Lung (tissue), 17 donors: ENCODE measurements at places on chromosomes 6 and 20.

DNA sequence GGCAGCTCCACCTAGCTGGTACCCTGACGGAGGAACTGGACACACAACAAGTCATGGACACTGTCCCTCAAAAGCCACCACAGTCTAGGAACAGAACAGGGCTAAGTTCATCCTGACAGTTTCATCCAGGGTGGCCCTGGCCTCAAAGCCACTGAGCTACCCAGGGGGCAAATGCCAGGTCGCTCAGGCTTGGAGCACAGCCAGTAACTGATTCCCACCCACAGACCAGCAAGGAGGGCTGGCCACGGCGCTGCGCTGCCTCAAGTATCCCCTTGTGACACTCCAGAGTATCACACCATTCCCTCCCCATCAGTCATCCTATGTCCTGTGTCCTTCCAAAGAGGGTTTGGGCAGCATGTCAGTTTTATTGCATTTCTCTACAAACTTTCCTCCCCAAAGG, 72.2 kb downstream of the GINS1 start:
- no peak for DNase-seq

GRCh38 chr20:22984606-22985005, 50.5 kb upstream of the SSTR4 start:
- DNase-seq = no peak

- no peak for DNase-seq
Measured at GRCh38 chr6:129717277-129717676, 7.3 kb upstream of the ARHGAP18 start.

DNA sequence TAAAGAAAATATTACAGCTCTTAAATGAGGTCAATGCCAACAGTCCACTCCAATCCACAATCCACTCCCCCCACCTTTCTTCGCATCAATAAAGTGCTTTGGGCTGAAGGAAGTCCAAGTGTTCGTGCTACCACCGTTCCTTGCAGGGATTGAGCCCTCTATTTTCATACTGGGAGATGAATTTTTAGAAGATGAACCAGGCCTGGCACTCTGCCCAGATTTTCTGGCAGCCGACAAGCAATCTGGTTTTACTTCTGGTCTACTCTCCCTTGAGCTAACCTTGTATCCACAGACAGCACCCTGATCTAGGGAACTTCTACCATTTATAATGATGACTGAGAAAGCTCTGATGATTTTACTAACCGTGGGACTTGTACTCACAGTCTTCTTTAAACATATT, 72.3 kb downstream of the BTBD9 start:
- peak; percentile 72 for DNase-seq

GRCh38 chr20:36154700-36155628, at the start of gene EPB41L1:
Gene EPB41L1 (plus strand): TSS chr20:36154740. CDS start chr20:36173778, 19,038 bp downstream.
- peak; percentile 63 for DNase-seq

DNA sequence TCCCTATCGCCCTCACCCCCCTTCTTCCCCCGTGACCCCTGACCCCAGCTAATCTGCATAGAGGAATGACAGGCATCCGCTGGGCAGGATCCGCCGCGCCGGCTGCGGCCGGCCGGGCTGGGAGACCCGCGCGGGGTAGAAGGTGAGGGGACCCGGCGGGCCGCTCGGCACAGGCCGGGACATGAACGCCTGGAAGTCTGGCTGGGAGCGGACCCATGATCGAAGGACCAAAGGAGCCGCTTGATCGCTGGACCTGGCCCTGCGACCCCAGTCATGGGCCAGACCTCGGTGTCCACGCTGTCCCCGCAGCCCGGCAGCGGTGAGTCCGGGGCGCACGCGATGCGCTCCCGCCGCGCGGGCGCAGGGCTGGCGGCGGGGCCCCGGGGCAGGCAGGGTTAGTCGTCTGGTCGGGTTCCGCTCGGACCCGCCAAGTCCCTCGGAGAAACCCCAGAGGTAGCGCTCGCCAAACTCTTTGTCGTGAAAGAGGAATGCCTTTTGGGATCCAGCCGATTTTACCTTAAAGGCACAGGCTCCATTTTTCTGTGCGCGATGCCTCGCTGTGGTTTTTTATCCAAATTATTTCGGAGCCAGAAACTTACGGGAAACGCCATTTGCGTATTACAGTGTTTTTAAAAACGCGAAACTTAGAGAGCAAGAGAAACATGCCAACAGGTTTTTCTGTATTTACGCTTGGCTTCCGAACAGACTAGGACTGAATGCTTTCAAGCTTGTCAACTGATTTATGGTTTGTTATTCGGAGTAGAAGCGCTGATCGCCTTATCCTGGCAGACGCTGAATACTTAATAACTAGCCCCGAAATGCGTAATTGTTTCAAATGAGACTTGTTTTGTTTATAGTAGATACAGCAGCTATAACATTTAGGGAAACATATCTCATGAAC, at the start of gene PHACTR2:
Gene PHACTR2, plus strand, starts transcription at position 75 of the 901 bp plus-strand sequence. Its CDS starts 199 bp downstream, at position 274.
- DNase-seq = peak; percentile 91

GRCh38 chr6:108640104-108640503, 79.4 kb downstream of the FOXO3 start:
- DNase-seq = no peak

GRCh38 chr6:132969196-132969595, 154.8 kb downstream of the RPS12 start:
- DNase-seq = no peak

DNA sequence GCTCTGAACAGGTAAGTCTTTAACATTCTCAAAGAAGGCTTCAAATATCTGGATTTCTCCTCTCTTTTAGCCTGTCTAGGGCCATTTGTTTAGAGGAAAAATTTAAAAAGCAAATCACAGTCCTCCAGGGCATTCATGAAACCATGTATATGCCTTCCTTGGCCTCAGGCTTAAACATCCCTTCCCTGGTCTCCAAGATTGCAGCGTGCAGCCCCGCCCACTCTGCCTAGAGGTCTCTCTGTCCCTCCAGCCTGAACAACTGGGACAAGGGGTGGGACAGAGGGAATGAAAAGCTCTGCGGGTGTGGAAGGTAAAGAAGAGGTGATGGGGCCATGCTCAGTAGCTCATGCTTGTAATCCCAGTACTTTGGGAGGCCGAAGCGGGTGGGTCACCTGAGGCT, 9.8 kb upstream of the CBFA2T2 start:
- DNase-seq = no peak

DNA sequence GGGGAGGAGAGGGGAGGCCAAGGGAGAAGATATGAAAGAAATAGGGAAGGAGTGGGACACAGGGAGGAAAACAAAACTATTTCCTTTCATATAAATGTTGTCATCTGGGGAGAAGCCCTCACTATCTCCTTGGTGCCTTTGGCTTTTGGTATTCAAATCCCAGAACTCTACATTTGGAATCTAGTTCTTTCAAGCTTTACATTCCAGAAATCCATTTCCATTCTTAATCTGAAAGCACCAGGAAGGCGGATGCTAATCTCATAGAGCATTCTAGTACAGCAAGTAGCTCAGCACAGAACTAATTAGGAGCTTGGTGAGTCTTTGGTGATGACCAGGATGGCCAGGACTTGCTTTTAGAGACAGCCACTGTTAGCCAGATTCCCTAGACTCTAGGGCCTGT, 177.9 kb downstream of the KIF16B start:
- no peak for DNase-seq

- no peak for DNase-seq
Measured at GRCh38 chr6:148864941-148865340, 118.1 kb downstream of the UST start.

DNA sequence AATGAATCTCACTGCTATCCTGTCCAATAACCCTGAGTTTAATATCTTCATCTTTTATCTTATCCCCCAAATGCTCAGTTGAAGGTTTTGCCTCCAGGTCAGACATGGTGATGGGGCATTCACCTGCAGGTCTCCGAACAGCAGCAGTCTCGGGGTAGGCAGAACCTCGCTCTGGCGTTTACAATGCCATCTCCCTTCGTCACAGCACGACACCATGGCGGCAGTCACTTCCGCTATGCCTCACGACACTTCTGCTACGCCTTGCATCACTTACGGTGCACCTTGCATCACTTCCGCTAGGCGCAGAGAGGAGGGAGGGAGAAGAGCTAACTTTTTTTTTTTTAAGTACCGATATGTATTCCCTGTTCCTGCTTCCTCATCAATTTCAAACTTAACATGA, 194.9 kb downstream of the BCAS1 start:
- DNase-seq = no peak

DNA sequence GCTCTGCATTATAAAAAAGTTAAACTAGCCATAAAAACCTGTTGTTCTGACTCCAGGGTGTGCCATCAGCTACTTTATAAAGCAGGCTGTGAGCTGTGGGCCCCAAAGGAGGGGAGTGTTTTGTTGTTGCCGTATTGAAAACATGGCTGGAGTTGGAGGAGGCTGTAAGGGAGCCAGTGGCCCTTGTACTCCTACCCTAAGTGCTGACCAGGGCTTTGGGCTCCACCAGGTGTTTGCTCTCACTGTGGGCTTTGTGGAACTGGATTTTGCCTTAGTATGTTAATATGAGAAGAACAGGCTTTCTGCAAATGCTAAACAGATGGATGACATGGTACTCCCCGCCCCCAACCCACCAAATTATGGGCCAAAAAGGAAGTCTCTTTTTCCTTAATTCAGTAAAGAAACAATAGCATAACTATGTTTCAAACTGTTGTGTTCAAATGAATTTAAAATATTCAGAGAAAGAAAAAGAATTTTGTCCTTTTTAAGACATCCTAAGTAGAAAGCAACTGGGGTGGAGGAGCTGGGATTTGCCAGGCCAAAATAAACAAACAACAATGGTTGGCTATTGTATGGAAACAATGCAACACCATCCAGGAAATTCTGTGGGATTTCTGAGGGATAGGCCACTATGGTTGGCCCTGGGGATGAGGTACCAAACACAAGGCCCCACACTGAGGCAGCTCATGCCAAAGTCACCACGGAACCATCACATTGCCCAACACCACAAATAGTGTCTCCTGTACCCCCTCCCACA, 63.3 kb downstream of the PLCG1 start:
- no peak for DNase-seq

DNA sequence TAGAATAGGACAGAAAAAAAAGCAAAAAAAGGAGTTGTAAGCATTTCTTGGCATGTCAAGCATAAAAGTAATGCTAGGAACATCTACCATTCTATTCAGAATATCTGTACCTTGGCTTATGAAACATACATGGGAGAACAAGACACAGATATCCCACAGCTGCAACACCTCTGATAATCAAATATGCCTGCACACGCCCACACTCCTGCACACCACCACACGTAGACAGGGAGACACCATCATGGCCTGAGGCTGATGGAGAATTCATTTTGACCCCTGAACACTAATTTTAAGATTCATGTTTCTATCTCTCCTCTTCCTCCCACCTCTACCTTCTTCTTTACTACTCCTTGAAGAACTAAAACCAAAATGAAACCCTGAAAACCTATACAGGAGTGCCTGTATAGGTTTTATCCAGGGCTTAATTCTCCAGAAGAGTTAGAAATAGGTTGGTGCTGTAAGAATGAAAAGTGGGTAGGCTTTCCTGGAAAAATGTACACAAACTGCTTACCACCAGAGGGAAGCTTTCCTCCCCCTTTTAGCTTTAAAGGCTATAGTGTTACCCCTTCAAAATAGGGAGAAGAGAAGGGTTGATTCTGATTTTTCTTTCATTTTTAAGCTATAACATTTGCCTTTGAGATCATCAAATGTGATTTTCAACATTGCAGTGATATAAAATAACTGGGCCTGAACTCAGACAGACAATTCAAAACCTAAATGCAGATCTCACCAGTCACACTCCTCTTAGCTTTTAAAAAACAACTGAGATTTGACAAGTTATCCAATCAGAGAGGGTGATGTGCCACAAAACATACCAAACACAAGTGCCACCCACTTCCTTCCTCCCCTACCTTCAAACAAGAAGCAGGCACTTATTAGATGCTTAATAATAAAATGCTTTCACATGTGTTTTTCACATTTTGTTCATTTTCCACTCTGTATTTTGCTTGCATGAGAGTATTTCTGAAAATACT, 57.9 kb downstream of the ELOVL5 start:
- DNase-seq = no peak

GRCh38 chr20:62487561-62488354, 12.0 kb upstream of the GATA5 start:
- no peak for DNase-seq

GRCh38 chr6:43460032-43460431, 4.7 kb upstream of the DLK2 start:
- no peak for DNase-seq

DNA sequence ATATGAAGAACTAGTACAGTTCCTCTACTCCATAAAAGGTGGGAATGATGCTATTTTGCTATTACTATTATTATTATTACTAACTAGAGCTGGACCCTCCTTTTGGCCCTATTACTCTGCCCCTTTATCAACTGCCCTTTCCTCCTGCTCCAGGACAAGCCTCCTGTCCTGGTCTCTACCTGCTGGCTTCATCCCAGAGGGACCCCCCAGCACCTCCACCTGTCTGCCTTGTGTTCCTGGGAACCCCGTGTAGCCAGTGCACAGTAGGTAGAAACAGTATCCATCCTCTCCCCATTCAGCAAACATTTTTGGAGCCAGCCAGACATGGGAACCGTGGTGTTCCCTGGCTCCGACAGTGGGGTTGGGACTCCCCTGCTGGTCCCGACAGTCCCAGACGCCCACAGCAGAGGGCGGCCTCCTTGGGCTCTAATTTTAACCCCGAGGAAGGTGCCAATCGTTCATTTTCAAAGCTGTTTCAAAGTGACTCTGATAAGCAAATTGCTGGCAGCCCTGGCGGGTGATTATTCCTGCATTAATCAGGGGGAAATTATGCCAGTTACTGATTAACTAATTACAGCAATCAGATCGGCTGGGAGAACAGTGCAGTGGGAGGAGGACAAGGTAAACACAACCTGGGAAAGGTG, 44.2 kb upstream of the MDGA1 start:
- peak; percentile 36 for DNase-seq

- DNase-seq = no peak
Measured at GRCh38 chr20:41017448-41018042, 11.1 kb upstream of the TOP1 start.

DNA sequence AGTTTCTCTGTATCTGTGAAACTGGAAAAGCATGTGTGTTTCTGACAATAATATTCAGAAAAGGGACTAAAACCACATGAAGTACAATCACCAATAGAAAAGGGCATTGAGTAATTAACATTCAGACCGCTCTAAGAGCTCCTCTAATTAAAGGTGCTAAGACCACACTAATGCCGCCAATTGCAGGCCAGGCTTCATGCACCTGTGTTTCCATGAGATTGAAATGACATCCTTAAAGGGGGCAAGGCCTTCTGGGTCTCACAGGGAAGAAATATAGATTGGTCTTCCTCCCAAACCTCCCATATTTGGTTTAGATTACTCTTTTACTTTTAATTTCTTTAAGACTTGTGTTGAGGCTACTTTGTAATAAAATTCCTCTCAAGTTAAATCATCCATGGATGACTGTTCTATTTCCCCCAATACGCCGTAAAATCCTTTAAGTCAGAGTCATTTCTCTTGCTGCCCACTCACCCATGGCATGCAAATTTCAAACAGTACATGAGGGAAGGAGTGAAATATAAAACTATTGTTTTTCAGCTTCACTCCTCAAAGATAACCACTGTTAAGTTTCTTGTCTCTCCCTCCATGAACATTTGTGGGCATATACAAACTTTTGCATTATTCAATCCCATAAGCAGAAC, 110.6 kb downstream of the UBE3D start:
- DNase-seq = no peak

- DNase-seq = no peak
Measured at GRCh38 chr6:140032189-140032588, 657.7 kb upstream of the CITED2 start.
